ENCODE measurements at places on chromosomes 2 and 18.

GRCh38 chr2:176637486-176638166, 368.4 kb downstream of the MTX2 start:
- DNase-seq: peak; percentile 19

- no peak for DNase-seq
Observed at GRCh38 chr2:219563271-219563928, 7.9 kb downstream of the OBSL1 start.

DNA sequence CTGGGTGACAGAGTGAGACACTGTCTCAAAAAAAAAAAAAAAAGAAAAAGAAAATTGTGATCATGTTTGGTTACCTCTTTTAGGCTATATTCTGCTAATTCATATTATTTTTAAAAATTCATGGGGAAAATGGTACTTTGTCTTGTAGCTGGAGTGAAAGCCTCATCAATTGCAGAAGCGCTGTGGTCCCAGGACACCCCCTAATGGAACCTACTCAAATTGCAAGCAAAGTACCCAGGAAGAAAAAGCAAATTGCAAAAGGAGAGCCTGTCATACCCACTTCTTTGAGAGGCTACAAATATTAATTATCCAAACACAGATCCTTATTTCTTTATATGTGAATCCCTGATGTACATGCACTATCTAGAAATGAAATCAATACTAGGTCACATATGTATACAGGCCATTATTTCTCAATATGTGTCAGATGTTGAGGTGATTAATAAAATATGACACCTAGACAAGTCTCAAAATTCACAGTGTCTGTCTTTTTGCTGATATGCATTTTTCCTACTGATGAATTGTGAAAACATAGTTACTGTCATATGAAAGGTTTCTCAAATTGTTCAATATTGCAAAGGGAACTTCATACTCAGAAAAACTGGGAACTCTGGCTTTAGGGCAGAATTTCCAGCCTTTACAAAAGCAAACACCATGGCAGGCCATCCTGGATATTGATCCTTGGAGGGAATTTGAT, 12.6 kb downstream of the CRACDL start:
- no peak for DNase-seq

GRCh38 chr18:64380117-64380516, 231.2 kb upstream of the LINC00305 start:
- DNase-seq: no peak

DNA sequence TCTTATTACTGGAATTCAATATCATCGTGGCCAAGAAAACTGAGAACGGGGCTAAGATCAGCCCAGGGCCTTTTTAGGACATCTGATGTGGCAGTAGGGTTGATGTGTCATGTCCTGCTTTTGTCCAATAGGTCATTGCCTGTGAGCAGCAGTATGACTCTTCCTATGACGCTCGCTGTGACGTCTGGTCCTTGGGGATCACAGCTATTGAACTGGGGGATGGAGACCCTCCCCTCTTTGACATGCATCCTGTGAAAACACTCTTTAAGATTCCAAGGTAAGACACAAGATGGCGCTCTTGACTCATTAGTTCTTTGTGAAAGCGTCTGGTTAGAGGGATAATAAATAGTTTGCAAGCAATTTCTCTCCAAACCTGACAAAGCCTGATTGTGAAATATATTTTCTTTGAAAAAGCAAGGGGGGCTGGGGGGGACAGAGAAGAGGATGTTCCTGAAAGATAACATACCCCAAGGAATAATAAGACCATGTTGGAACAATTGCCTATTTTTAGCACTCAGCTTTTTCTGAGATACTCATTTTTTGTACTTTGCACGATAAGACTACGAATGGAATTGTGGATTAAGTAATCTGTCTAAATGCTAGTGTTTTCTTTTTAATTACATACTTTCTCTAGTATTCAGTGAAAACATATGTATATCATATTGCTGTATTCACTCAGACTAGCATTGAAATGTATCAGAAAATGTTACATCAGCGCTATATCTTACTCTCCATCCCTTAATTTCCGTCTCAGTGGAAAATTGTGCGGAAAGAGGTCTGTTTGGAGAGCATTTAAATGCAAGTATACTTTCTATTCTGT, 58.1 kb downstream of the MYO3B start:
- DNase-seq: peak; percentile 18

- no peak for DNase-seq
Observed at GRCh38 chr2:24051833-24052232, 2.3 kb downstream of the FKBP1B start.

DNA sequence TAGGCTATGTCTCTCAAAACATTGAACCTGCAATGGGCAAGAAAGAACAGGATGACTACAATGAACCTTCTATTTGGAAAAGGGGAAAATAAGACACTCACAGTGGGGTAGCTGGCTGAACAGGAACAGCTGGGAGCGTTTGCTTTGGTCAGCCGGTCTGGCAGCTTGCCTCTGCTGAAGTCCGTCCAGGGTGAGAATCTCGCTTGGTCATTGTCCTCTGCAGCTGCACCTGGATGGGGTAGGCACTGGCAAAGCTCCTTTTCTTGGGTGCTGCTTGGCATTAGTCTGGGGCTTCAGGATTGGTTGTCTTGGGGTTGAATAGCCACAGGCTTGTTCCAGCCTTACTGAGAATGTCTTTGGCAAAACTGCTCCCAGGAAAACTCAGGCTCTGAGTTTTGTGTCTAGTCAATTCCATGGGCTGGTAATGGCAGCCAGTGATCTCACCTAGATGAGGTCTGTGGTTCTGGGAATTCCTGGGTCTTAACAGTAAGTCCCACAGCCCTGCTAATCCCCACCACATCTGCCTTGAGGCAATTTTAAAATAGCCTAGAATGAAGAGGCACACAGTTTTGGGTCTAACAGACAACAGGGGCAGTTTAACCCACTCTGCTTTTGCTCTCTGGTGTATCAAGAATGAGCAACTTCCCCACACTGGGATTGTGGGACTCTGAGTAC, 13.4 kb downstream of the NEDD4L start:
- DNase-seq: no peak

DNA sequence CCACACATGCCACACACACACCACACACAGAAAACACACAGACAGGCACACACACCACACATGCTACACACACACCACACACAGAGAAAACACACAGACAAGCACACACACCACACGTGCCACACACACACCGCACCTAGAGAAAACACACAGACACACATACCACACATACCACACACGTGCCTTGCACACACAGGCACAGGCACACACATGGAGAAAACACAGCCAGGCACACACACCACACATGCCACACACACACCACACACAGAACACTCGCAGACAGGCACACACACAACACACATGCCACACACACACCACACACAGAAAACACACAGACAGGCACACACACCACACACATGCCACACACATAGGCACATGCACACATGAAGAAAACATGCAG, 242.1 kb upstream of the MYT1L start:
- no peak for DNase-seq

GRCh38 chr2:207422380-207422779, 107.4 kb upstream of the CREB1 start:
- no peak for DNase-seq
